ENCODE measurements at places on chromosomes 1 and 21.
A peak's percentile ranks its signal among the peaks of the same experiment; 100 is the strongest.

GRCh38 chr21:43903451-43904091, 38.5 kb downstream of the AGPAT3 start:
- DNase-seq = no peak

DNA sequence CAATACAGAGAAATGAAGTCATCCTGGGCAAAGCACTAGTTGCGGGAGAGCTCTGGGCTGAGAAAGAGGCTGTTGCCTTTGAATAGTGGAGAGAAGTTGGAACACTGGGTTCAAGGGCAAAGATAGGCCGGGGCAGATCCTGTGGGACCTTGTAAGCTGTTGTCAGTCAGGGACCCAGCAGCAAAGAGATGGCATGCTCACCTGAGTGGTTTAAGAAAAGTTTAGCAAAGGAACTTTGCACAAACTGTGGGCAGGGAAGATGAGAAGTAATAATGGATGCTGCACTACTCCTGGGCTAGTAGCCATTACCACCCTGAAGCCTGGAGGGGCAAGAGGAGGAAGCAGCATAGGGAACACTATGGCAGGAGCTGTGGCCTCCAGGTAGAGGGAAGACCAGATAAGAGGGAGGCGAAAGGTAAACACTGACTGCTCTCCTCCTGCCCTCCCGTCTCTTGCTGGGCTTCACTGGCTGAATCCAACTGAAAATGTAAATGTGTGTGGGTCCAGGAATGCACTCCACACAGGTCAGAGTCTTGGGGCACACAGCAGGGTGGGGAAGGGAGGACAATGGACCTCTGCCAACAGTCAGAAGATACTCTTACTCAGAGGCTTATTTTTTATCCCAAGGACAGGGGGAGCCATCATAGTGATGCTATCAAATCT, 129.2 kb downstream of the PLPP3 start:
- DNase-seq = no peak

GRCh38 chr1:47684518-47684917, 246.7 kb downstream of the FOXD2 start:
- no peak for DNase-seq

DNA sequence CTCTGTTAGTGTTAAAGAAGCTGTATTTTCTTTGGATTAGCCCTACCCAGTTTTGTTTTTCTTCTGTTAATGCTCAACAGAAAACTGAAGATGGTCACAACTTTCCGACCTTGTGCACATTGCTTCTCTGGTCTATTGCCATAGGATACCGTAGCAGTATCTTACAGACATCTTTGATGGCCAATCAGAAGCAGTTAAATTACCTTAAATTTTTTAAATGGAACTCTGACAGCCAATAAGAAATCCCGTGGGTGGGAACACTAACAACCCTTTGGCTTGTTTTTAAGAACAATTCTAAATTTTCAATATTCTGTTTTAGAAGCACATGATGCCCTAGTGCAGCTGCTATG, 17.2 kb downstream of the NFYC start:
- no peak for DNase-seq

DNA sequence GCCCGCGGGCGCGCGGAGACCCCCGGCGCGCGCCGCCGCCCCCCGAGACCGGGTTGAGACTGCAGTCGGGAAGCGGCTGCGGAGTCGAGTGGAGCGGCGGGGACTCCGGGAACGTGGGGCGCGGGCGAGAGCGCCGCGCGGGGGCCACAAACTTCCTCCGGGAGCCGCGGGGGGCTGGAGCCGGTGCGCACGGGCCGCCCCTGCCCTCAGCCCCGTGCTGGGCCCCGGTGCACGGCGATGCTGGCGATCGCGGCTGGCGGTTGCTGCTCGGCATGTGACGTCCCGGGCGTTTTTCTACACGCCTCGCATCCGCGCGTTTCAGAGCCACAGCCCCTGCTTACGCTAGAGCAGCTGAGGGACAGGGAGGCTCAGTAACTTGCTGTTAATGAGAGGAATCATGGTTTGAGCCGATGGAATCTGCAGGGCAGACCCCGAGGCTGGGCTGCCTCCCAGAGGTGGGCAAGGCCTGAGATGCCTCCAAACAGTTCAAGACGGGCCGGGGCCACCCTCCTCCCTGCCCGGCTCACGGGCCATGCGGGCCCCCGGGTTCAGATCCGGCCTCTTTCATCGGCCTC, 520 bp downstream of the TMEM201 start:
- no peak for DNase-seq

GRCh38 chr21:45078877-45079281, 4.5 kb downstream of the ADARB1 start:
- DNase-seq = no peak

DNA sequence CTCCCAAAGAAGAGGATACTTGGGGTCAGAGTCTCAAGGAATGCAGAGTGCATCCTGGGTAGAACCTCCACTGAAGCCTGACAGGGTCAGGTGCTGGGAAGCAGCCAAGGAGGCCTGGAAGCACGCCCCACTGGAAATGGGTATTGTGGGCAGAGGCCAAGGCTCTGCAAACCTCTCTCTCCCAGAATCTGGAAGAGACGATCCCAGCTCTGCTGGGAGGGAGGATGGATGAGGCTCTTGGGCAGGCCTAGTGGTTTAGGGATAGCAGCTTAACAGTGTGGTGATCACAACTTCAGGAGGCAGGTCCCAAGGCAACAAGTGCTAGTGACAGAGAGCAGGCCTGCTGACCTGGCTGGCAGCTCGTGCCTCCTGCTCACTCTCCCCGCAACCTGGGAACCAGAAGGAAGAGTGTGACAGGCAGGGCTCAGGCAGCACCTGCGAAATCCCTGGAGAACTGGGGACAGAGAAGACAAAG, 641.0 kb downstream of the PLPP3 start:
- DNase-seq = no peak

- no peak for DNase-seq
These were observed 473 bp upstream of the BRDT start for GRCh38 chr1:91948501-91949355.

- DNase-seq = no peak
These were observed 6.8 kb downstream of the ARV1 start for GRCh38 chr1:230985711-230986110.

DNA sequence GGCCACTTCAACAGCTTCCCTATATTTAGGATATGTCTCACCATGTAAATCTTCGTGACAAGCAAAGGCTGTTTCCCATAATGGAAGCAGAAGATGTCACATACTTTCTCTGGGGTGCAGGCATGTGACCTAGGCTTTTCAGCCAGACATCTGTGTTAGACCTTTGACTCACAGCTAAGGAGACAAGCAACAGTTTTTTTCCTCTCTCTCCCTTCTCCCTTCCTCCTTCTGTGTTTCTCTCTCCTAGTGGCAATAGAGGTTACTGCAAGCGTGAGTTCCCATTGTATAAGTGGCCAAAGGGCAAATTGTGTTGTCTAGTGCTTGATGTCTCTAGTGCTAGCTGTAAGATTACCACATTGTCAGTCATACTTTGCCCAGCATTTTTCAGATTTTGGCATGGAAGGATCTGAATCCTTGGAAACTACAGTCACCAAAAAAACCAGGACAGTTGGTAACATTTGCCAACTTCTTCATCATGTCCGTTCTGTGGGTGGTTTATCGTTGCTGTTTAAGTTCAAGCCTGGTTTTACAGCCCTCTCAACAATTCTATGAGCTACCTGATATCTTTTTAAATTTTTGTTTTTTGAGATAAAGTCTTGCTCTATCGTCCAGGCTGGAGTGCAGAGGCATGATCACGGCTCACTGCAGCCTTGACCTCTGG, 44.4 kb upstream of the RABGAP1L start:
- DNase-seq = no peak

GRCh38 chr1:182473556-182473955, 23.6 kb downstream of the RGSL1 start:
- DNase-seq = no peak

GRCh38 chr1:26359981-26360806, 6.3 kb upstream of the CRYBG2 start:
- DNase-seq = no peak

- no peak for DNase-seq
These were observed 76.6 kb downstream of the TGFBR3 start for GRCh38 chr1:91809317-91809716.

DNA sequence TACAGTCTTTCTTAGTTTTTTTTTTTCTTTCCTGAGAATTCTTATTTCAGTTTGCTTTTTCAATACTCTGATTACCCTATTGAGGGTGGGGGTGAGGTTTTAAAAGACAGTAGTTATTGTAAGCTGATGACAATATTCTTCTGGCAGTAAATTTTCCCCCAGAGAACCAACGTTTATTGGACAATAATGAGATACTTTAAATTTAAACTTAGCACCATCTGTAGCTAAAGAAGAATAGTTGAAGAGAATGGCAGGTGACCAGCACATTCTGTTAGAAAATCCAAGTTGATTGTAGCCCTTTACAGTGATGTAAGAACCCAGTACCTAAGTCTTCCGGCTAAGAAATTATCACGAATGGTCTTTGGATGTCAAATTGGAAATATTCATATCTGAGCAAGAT, 364.6 kb upstream of the LYPLAL1 start:
- DNase-seq = no peak

GRCh38 chr1:179921981-179922872, 32.4 kb upstream of the CEP350 start:
- DNase-seq = no peak

GRCh38 chr1:23848673-23849616, 19.1 kb downstream of the FUCA1 start:
- DNase-seq = no peak

GRCh38 chr1:44609768-44610526, 64.3 kb downstream of the TMEM53 start:
- DNase-seq = no peak

DNA sequence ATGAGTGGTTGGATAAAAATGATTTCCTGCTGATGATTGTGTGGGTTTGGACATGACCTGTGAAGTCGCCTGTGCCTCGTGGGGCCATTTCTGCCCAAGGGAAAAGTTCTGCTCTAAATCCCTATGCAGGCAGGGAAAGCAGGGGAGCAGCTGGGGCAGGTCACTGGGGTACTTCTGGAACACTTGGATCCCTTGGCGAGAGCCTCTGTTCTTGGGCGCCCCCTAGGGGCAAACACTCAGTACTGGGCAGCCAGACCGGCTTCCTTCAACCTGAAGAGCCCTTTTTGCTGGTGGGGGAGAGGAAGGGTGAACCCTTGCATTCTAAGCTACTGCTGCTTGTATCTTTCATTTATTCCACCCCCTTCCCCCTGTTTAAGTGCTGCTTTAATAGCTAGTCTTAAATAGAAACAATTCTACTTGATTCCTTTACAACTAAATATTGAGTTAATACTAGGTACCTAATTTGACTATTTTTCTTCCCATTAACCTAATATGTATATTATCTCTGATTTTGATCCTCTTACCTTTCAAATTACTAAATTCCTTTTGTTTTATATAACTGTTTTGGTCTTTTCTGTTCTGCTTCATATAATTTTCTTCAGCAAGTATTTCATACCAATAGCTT, 5.1 kb upstream of the CLEC20A start:
- DNase-seq = peak; percentile 49

- DNase-seq = no peak
These were observed 7.5 kb upstream of the TOMM20 start for GRCh38 chr1:235136111-235136510.

DNA sequence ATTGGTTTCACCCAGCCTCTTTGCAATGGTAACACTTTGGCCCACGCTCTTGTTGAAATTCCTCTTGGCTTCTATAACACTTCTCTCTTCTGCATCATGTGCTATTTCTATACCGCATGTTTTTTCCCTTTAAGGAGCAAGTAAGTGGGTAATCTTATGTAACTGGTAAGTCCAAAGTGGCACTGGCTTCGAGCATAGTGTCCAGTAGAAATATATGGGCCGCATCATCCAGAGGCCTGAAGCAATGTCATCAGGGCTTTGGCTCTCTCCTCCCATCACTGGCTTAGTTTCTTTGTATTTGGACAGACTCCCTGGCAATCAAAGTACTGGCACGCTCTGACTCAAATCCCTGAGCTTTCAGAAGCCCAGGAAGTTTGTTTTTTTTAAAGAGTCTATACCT, 17.5 kb downstream of the CHML start:
- no peak for DNase-seq

GRCh38 chr1:19344372-19344810, 32.3 kb downstream of the SLC66A1 start:
- no peak for DNase-seq

- DNase-seq = no peak
These were observed 4.0 kb upstream of the LHX8 start for GRCh38 chr1:75129983-75130789.

GRCh38 chr21:26495283-26495849, 77.7 kb downstream of the CYYR1 start:
- DNase-seq = no peak

DNA sequence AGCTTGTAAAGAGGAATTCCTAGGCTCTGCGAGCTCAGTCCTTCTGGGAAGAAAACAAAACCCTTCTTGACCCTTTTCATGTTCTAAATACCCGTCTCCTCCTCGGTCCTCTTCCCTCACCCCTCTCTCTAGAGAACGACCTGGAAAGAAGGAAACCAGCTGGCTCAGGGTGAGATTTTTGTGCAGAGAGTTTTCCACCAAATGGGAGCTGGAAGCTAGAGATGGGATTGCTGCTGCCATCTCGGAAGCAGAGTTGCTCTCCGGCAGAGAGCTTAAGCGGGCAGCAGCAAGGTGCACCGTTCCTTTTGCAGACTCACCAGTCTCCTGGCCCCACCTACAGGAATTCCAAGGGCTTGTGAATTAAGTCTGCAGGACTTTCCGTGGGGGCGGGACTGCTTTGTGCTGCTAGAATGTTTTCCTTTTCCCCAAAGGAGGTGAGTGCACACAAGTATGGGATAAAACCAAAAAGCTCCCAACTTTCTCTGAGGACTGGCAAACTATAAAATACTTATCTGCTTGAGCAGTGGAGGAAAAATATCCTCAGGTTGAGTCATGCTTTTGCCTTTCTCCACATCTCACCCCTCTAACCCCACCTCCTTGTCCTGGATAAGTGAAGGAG, 29.1 kb upstream of the KIAA0040 start:
- no peak for DNase-seq

- no peak for DNase-seq
These were observed 189.9 kb downstream of the APP start for GRCh38 chr21:25980710-25981109.

DNA sequence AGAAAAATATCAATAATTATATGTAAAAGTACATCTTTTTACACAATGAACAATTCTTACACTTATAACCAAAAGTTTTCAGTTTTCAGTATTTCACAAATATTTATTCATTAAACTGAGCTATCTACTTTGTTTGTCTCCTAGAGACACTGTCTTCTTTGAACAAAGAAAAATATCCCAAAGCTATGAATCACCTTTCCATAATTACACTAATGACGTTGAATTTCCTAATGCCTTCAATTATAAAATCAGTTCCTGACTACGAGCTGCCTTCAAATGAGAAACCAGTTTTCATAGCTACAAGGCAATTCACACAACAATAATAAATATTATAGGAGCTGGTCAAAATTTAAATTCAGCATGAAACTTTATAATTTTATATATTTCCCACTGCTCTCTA, 201.8 kb upstream of the BRINP3 start:
- DNase-seq = no peak
